ENCODE measurements at places on chromosomes 13 and 19.

DNA sequence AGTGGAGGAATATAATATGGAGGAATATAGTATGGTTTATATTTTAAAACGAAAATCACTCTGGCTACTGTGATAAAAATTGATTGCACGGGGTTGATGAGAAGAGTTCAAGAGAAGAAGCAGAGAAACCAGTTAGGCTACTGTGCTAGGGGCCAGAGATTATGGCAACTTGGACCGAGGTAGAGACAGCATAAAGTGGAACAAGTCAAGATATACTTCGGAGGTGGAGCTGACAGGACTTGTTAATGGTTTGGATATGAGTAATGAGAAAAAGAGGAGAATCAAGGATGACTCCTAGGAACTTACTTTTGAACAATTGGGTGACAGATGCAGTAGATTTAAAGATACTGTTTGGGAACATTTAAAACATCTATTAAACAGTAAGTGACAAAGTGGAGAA is 6.6 kb upstream of the WDFY2 start:
- no peak for DNase-seq

- no peak for DNase-seq
Measured at GRCh38 chr13:29679396-29680053, 84.0 kb upstream of the SLC7A1 start.

- no peak for DNase-seq
Measured at GRCh38 chr13:106796280-106797047, 228.5 kb upstream of the ARGLU1 start.

GRCh38 chr13:112106478-112107141 is 39.7 kb downstream of the SOX1 start:
- no peak for DNase-seq

GRCh38 chr13:75661443-75661842 is 25.3 kb downstream of the LMO7 start:
- no peak for DNase-seq

GRCh38 chr19:18114483-18114882 is 16.9 kb downstream of the MAST3 start:
- no peak for DNase-seq

DNA sequence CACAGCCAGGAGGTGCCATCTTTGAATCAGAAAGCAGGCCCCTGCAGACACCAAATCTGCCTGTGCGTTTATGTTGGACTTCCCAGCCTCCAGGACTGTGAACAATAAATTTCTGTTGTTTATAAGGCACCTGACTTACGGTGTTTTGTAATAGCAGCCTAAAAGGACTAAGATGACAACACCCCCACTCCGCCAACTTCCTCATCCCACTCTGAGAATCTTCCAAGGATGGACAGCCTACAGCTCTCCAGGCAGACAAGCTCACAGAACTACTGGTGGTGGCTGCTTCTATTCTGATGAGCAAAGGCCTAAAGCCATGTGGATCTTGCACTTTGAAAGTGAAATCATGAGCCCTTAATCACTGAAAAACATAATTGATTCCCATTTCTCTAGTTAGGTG is 449.2 kb downstream of the TSHZ3 start:
- DNase-seq, result no peak

DNA sequence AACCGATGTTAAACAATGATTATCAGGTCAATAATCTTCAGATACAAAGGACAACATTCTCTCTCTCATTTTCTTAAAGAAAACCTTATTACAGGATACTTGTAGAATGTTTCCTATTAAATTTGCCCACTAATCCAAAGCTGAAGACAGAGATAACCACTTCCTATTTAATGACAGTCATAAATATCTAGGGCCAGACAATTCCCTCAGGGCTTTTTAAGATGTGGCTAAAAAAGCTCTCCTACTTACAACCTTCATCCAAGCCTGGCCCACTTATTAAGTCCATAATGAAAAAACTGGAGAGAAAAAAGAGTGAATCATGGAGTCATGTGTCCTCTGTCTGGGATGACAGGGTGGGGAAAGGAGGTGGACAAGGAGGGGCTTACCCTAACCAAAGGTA is 235.9 kb downstream of the KLF12 start:
- DNase-seq, result no peak

All from GM19239 (cell line).